ENCODE measurements at places on chromosomes 12 and 14. TPM values are rescaled to one million over a fixed set of nuclear protein-coding genes. Genes with fewer than 3 reads are reported as not detected.
A peak's percentile ranks its signal among the peaks of the same experiment; 100 is the strongest.

The PLEKHD1 gene
- total RNA-seq: 0.50 TPM

The KLHL33 gene
- total RNA-seq: not detected

The LETMD1 gene
- 95.6 TPM for total RNA-seq

The GRIP1 gene
- total RNA-seq: 0.23 TPM

The OLR1 gene
- 176 TPM for total RNA-seq

The PARPBP gene
- total RNA-seq: 30.4 TPM

The C12orf50 gene
- not detected for total RNA-seq

The GPR65 gene
- total RNA-seq: not detected

The DDHD1 gene
- 9.0 TPM for total RNA-seq

The PTGDR gene
- 0.16 TPM for total RNA-seq

The OTOGL gene
- 0.72 TPM for total RNA-seq

DNA sequence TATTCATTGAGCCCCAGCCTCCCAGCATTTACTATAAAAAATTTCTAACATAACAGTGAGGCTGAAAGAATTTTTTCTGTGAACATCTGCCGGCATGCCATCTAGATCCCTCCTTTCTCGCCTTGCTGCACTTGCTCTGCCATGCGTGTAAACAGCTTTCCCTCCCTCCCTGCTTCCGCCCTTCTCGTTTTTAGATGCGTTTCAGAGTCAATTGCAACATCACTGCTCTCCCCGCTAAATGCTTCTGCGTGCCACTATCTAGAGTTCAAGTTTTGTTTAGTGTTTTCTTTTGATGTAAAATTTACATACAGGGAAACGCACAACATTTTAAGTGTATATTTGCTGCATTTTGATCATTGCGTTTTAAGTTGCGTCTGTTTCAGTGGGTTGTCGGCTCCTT is 83.6 kb downstream of the CCDC92 start:
- no peak for DNase-seq

GRCh38 chr12:27462151-27462694 is 15.7 kb downstream of the SMCO2 start:
- no peak for DNase-seq

DNA sequence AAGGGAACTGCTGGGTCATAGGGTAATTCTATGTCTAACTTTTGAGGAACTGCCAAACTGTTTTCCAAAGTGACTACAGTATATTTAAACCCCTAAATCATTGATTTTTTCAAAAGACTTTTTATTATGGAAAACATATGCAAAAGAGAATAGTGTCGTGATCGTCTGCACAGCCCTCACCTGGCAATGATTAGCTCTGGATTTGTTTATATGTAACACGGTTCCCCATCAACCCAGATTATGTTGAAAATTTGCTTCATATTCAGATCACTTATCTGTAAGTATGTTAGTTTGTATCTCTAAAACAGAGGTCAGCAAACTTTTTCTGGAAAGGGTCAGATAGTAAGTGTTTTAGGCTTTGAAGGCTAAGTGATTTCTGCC is 52.7 kb downstream of the CCDC92 start:
- DNase-seq: no peak

GRCh38 chr12:104459368-104459909 is 2.7 kb downstream of the CHST11 start:
- no peak for DNase-seq

DNA sequence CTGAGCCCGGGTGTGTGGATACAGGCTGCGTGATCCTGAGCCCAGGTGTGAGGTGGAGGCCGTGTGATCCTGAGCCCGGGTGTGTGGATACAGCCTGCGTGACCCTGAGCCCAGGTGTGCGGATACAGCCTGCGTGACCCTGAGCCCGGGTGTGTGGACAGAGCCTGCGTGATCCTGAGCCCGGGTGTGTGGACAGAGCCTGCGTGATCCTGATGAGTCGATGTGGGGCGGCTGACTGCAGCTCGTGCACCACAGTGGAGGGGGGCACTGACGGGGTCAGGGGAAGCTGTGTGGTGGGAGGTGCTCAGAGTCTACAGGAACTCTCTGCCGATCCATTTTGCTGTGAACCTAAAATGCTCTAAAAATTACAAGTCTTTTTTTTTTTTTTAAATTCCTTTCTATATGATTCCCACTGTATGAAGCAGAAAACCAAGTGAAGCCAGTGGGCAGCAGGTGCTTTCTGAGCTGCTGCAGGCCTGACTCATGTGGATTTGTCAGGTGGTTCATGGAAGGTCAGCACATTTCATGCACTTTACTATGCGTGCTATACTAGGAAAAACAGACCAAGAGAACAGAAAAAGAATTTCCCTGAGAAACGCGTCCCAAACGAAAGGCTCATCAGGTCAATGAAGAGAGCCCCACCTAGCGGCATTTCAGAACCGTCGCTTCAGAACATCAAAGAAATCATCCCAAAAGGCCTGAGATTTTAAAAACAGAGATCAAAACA is 19.3 kb downstream of the BRF1 start:
- DNase-seq: peak; percentile 29

GRCh38 chr14:69882915-69883314 is 3.7 kb downstream of the SMOC1 start:
- DNase-seq: no peak

- peak; percentile 72 for DNase-seq
Observed at GRCh38 chr14:88667555-88668273, 104.9 kb downstream of the ZC3H14 start.

GRCh38 chr12:116880817-116881324 is 370 bp downstream of the HRK start:
- DNase-seq: peak; percentile 76

DNA sequence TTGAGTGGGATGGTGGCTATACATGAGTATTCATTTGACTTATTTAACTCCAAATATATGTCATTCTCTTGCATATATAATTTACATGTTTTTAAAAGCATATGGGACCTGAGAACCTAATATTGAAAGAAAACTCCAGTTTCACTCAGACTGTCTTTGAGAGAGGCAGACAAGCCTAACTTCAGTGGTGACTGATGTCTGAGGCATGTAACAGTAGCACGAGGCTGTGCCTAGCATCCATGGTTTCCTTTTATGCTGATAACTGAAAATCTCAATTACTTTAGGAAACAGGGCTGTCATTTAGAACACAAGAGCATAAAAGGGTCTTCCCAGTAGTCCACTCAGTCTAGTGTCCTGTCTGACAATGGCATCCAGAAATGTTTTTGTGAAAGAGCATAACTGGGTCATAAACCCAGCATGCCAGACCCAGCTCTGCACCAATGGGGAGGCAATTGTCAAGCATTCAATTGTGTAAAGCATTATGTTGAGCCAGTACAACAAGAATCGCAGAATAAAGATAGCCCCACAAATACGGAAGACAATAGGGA is 24.3 kb downstream of the MAPK1IP1L start:
- no peak for DNase-seq

GRCh38 chr12:106506691-106507090 is 76.1 kb upstream of the RFX4 start:
- DNase-seq: no peak

DNA sequence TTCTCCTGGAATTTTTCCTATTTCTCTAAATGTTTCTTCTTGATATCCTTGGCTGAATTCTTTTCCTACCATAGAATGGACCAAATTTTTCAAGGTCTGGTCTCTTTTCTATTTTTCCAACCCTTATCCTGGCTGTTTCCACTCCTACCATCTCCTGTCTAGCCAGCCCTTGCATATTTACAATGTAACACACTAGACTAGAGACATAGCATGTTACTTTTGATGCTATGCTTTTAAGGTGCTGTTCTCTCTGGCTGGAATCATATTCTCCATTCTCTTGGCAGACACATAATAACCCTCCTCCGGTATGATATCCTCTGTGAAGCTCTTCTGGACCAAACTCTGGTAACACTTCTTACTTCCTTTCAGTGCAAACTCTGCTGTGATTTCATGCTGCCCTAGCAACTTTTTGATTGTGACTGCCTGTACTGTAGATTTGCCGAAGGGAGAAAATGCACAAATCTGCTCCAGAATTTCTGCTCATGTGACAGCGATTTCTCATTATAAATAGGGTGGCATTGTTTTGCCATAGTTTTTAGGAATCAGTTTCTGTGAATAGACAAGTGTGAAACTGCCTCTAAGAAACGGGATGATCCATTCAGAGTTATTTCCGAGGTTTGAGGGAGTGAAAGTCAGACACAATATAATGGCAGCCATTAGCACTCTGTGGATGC is 284.4 kb downstream of the MDGA2 start:
- DNase-seq: no peak

GRCh38 chr12:65825507-65826352 is 1.4 kb downstream of the HMGA2 start:
- DNase-seq: peak; percentile 57

- DNase-seq: no peak
Observed at GRCh38 chr12:674272-674781, 11.1 kb upstream of the NINJ2 start.

DNA sequence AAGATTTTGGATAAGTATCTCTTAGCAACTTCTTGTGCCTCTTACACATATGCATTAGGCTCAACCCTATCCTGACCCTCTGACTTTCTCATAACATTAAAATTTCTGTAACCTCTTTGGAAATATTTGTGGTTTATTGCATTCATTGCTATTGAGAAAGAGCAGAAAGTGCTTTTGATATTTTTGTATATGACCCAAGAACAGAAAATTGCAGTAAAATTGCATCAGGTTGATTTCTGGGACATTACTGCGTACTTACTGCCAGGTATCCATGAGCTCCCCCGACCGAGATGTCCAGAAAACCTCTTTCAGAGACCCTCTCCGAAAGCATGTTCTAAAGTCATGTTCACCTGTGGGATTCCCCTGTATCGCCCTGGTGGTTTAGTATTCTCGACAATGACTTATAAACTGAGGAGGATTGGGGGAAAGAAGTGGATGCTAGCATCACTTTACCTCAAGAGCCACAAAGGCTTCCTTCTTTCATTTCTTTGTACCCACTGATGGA is 14.5 kb upstream of the IL22 start:
- DNase-seq: no peak

DNA sequence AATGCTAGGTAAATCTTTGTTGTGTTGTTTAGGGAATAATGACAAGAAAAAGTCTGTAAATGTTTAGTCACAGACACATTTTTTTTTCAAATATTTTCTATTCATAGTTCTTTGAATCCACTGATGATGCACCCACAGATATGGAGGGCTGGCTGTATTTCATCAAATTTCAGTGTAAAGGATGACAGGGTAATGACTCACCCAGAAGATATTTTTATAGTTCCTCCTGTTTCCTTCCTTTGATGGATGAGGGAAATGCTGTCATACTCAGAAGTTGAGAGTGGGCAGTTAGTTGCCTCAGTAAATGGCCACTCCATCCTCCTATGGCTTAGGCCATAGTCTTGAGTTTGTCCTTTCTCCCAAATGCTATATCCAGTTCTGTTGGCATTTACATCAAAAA is 76.9 kb upstream of the REP15 start:
- peak; percentile 49 for DNase-seq

DNA sequence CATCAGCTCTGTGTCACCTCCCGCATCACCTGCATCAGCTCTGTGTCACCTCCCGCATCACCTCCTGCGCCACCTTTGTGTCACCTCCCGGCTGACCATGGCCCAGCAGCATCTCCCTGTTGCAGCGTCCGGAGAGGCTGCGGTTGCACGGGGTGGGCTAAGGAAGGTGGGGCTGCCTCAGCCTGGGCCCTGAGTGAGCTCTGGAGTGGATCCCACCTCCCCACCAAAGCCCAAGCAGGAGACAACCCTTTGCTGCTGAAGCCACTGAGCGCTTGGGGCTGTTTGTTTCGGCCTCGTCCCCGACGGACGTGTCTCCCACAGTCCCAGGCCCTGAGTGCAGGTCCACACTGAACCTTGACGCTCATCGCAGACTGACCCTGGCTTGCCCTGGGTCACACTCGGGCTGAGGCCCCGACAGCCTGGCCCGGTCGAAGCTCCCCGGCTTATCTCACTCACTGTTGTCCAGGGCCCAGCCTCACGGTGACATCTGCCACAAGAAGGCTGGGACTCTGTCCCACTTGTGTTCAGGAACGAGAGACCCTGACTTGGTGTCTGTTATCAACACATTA is 12.2 kb downstream of the TMEM121 start:
- no peak for DNase-seq

GRCh38 chr12:93762059-93762719 is 85.0 kb downstream of the CRADD start:
- no peak for DNase-seq

GRCh38 chr12:2256915-2257314 is 204.1 kb downstream of the CACNA1C start:
- no peak for DNase-seq

- no peak for DNase-seq
Observed at GRCh38 chr12:24748326-24748725, 200.6 kb downstream of the BCAT1 start.

- DNase-seq: no peak
Observed at GRCh38 chr12:97385121-97385520, 77.5 kb upstream of the RMST start.

- peak; percentile 72 for DNase-seq
Observed at GRCh38 chr12:6277982-6278438, 32.5 kb upstream of the PLEKHG6 start.

DNA sequence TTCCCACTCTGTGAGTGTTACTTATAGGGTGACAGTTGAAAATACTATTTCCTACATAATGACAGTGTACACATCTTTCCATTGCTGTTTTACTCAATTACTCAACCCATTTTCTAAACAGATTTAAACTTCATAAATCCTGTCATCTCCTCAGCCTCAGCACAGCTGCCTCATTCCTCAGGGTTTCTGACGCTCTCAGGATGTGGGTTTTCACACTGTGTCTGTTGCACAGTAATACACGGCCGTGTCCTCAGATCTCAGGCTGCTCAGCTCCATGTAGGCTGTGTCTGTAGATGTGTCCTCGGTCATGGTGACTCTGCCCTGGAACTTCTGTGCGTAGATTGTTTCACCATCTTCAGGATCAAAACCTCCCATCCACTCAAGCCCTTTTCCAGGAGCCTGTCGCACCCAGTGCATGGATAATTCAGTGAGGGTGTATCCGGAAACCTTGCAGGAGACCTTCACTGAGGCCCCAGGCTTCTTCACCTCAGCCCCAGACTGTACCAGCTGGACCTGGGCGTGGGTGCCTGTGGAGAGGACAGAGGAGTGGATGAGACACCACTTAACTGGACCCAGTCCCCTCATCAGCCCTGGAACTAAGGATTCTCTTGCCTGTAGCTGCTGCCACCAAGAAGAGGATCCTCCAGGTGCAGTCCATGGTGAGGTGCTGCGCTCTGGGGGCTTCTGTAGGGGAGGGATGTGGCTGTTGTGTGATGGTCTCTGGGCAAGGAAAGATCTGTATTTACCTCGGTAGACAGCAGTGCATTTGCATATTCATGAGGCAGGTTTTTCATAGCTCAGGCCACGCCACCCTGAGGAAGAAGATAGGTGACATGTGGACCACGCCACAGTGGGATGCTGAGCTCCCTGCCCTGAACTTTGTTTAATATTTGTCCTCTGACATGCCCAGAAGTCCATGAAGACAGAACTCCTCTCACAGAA is 750.2 kb downstream of the TMEM121 start:
- no peak for DNase-seq

GRCh38 chr14:83379436-83379835 is 1845.8 kb upstream of the SEL1L start:
- DNase-seq: no peak

Measured in Caco-2 (cell line).